ENCODE measurements at places on chromosomes 4 and X.

- no peak for DNase-seq
These were observed 200.0 kb upstream of the MAOA start for GRCh38 chrX:43456063-43456462.

GRCh38 chrX:10847333-10847732, 226.9 kb upstream of the MID1 start:
- DNase-seq, result no peak

DNA sequence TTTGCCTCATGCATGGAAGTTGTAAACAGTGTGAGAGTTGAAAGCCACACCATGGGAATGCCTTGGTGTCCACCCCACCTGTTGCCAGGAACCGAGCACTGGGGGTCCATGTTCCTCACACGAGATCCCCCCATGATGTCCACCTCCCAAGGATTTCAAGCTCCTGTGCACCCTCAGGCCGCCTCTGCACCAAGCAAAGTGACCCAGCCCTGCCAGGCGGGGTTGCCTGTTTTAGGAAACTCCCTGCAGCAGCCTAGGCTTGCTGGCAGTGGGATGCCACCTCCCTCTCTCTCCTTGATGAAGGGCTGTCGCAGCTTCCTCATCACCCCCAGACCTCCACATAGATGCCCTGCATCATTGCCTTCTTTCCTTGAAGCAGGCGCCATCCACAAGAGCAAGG, 82.8 kb downstream of the GPR143 start:
- no peak for DNase-seq

GRCh38 chr4:188160406-188160805, 21.2 kb downstream of the TRIML1 start:
- no peak for DNase-seq

GRCh38 chr4:61273233-61273632, 73.1 kb downstream of the ADGRL3 start:
- no peak for DNase-seq

- no peak for DNase-seq
These were observed 14.0 kb downstream of the RTL5 start for GRCh38 chrX:72117636-72118210.

- DNase-seq, result no peak
These were observed 89.4 kb downstream of the IRF2 start for GRCh38 chr4:184384810-184385557.

DNA sequence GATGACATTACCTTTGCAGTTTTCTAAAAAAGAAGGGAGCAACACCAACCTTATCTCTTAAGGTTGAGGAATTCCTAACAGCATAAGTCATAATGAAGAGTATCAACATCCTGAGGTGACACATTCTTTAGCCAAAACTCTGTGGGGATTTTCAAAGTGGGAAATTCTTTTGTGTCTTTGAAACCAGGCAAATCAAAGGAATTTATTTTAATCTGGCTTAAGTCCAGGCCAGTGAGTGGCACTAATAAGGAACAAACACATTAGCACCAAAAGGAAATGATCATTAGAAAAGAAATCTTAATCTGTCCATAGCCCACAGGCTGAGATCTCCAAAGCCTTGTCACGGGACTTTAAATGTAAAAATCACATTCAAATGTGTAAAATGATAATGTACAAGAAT, 110.1 kb downstream of the LARP7 start:
- DNase-seq, result no peak

GRCh38 chr4:165711912-165712311, 161.1 kb upstream of the TLL1 start:
- no peak for DNase-seq

DNA sequence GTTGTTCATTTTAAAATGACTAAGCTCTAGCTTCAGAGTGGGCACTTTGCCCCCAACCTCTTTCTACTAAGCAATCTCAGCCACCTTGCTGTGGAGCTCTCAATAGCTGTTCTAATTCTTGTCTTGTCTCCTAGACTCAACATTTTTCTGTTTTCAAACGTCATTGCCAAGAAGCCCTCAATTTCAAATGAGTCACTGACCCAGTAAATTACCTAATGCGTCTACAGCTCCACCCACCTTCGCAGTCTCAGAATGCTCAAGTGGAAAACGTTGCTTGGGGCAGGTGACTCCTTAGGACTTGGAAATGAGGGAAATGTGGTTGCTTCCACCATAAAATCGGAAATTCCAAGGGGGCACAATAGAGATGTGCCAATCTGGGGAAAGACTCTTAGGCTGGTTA, 59.0 kb downstream of the ING2 start:
- DNase-seq, result no peak

GRCh38 chr4:6963139-6963611, 53.5 kb downstream of the TBC1D14 start:
- DNase-seq, result no peak

GRCh38 chrX:51148848-51149247, 183.8 kb upstream of the NUDT10 start:
- no peak for DNase-seq

DNA sequence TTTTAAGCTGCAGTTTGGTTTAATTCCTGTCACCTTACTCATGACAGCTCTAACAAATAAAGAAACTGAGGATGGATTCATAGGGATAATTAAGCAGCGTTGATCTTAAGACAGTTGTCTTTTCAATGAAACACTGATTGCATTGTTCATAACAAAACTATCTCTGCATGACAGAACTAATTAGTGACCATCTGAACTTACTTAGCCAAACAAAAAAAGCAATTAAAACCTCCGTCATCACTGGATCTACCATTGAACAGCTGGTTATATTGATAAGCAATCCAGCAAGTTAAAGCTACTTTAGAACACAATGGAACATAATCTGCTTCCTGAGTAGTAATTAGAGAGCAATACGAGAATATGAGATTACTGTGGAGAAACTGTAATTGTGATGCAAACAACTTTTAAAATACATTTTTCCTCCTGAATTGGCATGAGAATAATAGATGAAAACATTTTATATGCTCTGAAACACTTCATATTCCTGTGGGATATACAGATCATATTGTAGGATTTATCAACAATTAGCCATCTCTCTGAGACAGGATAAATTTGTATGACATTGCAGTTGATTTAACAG, 2576.8 kb downstream of the PCDH7 start:
- no peak for DNase-seq

DNA sequence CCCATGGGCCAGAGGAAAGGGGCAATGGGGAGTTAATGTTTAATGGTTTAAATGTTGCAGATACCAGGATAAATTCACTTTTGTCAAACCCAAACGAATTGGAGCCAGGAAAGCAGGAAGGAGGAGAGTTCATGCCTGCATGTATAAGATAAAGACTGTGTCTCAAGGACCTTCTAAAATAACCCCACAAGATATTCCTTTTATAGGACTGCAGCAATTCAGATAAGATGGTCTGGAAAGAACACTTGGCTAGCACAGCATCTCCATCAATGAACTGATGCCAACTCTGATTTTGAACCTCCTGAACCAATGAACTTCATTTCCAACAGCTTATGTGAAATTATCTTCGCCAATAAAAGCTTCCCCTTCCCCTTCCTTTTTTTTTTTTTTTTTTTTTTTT, 31.3 kb upstream of the LONRF3 start:
- no peak for DNase-seq

GRCh38 chr4:8649631-8650361, 57.2 kb downstream of the CPZ start:
- no peak for DNase-seq

DNA sequence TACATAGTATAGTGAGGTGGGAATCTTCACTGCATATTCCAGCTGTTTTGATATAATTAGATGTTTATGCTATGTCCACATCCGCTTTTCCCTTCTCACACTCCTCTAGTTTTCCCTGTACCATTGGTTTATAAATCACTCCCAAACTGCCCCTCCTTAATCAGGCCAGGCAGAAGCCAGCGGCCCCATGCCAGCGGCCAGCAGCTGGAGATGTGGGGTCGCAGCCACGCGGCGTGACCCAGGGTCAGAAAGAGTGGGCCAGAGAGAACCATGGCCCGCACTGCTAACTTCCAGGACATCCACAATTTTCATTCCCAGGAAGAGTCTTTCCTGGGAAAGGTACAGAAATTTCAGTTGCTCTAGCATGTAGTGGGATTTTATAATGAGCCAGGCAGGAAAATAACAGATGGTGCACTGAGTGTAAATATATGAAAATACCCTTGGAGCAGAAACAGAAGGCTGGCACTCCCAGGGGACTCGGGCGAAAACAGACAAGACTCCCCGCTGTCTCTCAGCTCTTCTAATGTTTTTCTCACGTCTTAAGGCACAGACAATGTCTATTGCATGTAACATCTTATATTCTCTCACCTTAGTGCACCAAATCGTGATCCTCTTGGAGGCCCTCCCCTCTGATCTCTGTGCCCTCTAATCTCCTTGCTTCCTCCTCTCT, 145.9 kb upstream of the ZFP42 start:
- DNase-seq, result no peak

- DNase-seq, result no peak
These were observed 42.0 kb upstream of the PROM1 start for GRCh38 chr4:16125571-16126445.

DNA sequence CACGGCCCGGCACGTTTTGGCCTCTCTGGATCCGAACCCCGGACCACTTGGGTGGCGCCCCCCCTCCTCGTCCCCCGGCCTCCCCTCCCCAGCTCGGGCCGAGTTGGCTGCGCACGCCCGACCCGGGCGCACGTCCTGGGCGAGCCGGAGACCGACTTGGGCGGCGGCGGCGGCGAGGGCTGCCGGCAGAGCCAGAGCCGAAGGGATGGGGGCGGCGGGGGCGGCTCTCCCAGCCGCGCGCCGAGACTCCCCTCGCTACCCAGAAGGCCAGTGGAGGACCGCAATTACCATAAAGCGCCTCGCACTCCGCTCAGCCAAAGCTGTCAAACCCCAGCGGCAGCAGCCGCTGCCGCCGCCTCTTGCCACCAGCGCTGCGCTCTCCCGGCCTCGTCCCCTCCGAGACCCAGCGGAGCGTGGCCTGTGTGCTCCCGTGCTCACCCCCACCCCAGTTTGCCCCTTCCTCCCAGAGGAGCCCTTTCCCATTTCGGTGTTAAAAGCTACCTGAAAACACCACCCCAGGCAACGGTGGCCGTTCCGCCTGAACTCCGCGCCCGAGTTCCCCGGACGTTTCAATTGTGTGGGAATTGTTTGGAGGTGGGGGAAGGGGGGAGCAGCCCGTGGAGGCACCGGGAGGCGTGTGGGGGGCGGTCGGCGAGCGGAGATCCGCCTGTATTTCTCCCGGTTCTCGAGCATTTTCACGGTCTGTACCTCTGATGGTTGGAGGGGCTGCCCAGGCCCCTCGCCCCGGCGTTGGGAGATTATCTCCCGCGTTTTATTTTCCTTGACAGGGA, 701 bp upstream of the BCOR start:
- peak; percentile 68 for DNase-seq

DNA sequence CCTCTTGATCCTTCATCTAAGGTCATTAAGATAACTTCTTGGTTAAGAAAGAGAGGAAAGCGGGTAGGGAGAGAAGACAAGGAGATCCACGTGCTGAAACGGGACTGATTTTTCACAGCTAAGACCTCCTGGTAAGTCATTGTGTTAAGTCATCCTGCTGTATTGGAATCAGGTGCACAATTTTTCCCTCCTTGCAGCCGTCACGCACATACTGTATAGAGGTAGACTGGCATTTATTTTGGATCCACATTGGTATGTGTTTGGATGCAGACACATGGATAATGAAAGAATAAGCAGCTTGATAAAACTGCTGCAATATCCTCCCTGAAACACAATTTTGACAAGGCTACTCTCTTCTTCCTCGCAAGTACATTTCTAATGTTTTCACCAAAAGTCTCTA, 60.1 kb upstream of the NAP1L5 start:
- DNase-seq, result no peak

DNA sequence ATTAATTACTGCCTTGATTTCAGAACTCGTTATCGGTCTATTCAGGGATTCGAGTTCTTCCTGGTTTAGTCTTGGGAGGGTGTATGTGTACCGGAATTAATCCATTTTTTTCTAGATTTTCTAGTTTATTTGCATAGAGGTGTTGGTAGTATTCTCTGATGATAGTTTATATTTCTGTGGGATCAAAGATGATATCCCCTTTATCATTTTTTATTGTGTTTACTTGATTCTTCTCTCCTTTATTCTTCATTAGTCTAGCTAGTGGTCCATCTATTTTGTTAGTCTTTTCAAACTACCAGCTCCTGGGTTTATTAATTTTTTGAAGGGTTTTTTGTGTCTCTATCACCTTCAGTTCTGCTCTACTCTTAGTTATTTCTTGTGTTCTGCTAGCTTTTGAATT, 32.1 kb downstream of the CDX4 start:
- DNase-seq, result no peak

DNA sequence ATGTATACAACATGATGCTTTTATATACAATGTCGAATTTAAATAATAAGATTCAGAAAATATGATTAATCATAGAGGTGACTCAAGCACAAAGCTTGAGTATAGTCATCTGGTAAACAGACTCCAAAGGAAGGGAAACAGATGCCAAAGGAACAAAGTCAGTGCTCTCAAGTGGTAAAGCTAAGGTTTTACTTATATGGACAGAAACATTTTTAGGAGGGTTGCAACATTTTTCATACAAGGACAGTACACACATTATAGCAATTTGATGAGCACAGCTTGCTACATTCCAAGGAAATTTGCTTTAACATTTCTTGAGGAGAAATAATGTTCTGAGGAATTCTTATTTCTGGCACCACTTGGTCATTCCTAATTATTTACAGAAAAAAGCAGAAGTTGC, 333.4 kb upstream of the AADAT start:
- no peak for DNase-seq

DNA sequence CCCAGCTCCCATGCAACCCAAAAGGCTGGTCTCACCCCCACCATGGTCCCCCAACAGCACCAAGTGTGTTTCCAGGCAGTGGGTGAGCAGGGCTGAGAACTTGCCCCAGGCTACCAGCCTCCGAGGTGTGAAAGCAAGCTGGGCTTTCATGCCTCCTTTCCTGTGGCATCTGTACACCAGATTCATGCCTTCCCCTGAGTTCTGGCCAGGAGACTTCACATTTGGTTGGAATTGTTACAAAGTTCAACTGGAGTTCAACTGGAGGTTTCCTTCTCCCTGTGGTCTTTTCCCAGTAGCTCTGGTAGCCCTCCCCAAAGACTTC, 77.6 kb upstream of the RAB40AL start:
- no peak for DNase-seq

DNA sequence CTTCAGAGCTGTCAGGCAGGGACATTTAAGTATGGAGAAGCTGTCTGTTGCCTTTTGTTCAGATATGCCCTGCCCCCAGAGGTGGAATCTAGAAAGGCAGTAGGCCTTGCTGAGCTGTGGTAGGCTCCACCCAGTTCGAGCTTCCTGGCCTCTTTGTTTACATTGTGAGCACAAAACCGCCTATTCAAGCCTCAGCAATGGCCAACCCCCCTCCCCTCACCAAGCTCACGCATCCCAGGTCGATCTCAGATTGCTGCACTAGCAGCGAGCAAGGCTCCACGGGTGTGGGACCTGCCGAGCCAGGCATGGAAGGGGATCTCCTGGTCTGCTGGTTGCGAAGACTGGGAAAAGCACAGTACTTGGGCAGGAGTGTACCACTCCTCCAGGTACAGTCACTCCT, 59.3 kb downstream of the ZNF674 start:
- DNase-seq, result peak; percentile 30

GRCh38 chr4:113851816-113852215, 90.3 kb upstream of the CAMK2D start:
- DNase-seq, result no peak
